CD8-positive, alpha-beta memory T cell (primary cell): ENCODE measurements at places on chromosomes 2 and 18. TPM values are rescaled to one million over a fixed set of nuclear protein-coding genes. Genes with fewer than 3 reads are reported as not detected.
A peak's percentile ranks its signal among the peaks of the same experiment; 100 is the strongest.

The STEAP3 gene
- total RNA-seq, result 0.22 TPM

The ARHGEF33 gene
- total RNA-seq, result 0.39 TPM

The CPO gene
- not detected for total RNA-seq

DNA sequence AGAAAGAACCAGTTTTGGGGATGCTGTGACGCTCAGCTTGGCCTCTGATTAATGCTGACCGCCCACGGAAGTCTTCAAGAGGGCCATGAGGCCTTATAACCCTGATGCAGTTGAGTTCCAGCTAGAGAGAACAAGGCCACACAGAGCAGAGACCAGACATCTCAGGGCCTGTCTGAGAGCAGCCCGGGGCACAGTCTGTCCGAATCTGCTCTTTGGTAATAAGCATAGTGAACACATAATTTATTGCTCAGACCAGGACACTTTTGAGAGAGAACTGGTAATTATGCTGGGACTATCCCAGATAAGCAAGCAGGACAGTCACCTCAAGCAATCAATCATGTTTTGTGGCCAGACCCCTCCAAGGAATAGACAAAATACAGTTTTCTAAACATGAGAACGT, 68.5 kb downstream of the STPG4 start:
- no peak for DNase-seq

- peak; percentile 98 for DNase-seq
These were observed at the start of gene ID2 for GRCh38 chr2:8681786-8682692. ID2 (plus strand) TSS chr2:8682056; CDS start chr2:8682166, 110 bp downstream.

- DNase-seq, result no peak
These were observed 592.6 kb upstream of the HS6ST1 start for GRCh38 chr2:128911276-128911675.
